ENCODE measurements at places on chromosomes 4 and X. TPM values are rescaled to one million over a fixed set of nuclear protein-coding genes. Genes with fewer than 3 reads are reported as not detected.

- DNase-seq, result no peak
- H3K4me3 ChIP-seq, result no peak overlapping the region
- H3K27ac ChIP-seq, result no peak overlapping the region
These were observed 156.1 kb downstream of the GRXCR1 start for GRCh38 chr4:43048570-43048969.

GRCh38 chr4:147799986-147800555, 68.2 kb downstream of the ARHGAP10 start:
- peaks cover 4% of the 10 kb centered on the region for H3K27me3 ChIP-seq
- no peak overlapping the region for H3K4me3 ChIP-seq
- H3K27ac ChIP-seq, result no peak overlapping the region
- no peaks in the 10 kb centered on the region for H3K36me3 ChIP-seq
- DNase-seq, result no peak
- peaks cover 12% of the 10 kb centered on the region for H3K4me1 ChIP-seq

EGF gene
- 15.0 TPM for total RNA-seq

GRCh38 chr4:41746440-41747229, 1.9 kb downstream of the PHOX2B start:
- no peak for DNase-seq
- peaks cover 12% of the 10 kb centered on the region for H3K36me3 ChIP-seq
- H3K4me3 ChIP-seq, result no peak overlapping the region
- H3K27me3 ChIP-seq, result peaks cover 42% of the 10 kb centered on the region
- no peak overlapping the region for H3K27ac ChIP-seq

DNA sequence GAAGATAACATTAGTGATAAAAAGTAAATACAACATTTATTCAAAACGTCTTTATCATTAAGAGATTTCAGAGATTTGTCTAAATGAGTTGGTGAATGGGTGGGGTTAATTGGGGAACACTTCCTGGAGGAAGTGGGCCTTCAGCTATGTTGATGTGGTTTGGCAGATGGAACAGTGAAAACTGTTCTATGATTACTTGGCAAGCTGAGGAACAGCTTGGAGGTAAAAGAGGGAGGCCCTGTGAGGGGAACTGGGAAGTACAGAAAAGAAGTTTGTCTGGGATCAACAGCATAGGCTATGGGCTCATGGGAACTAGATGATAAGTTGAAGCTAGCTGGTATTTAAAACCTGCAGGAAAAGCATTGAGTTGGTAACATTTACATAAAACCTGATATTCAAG, 26.0 kb downstream of the OCRL start:
- H3K27me3 ChIP-seq, result no peaks in the 10 kb centered on the region
- no peak overlapping the region for H3K4me3 ChIP-seq
- H3K36me3 ChIP-seq, result peaks cover 31% of the 10 kb centered on the region
- peaks cover 3% of the 10 kb centered on the region for H3K4me1 ChIP-seq
- no peak overlapping the region for H3K27ac ChIP-seq

- no peak for DNase-seq
- H3K36me3 ChIP-seq, result peaks cover 23% of the 10 kb centered on the region
- H3K4me1 ChIP-seq, result no peaks in the 10 kb centered on the region
- no peak overlapping the region for H3K4me3 ChIP-seq
- no peaks in the 10 kb centered on the region for H3K27me3 ChIP-seq
These were observed 80.9 kb downstream of the RFC1 start for GRCh38 chr4:39285111-39285795.

SHOX gene
- not detected for total RNA-seq

USP38 gene
- total RNA-seq, result 19.4 TPM

MAGEA9B gene
- not detected for total RNA-seq

ZAR1 gene
- not detected for total RNA-seq

KLB gene
- not detected for total RNA-seq

- H3K4me1 ChIP-seq, result no peaks in the 10 kb centered on the region
- no peak overlapping the region for H3K4me3 ChIP-seq
- peak; percentile 8 for DNase-seq
- H3K36me3 ChIP-seq, result no peaks in the 10 kb centered on the region
These were observed 247.2 kb upstream of the MTMR8 start for GRCh38 chrX:64642482-64642881.

PAGE4 gene
- total RNA-seq, result not detected

DNA sequence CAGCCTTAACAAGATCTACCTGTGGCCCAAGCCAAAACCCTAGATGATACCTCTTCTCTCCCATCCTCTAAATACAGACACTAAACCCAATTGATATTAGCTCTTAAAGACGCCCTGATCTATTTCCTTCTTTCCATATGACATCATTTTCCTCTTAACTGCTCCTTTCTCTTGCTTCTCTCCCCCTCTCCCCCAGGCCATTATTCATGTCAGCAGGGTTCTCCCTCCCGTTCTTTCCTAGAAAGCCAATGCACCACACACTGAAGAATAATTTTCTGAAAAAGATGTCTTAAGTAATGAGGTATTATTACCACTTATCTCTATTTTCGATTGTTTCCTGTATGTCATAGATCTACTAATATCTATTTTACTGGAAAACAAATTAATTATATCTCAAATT, 9.7 kb upstream of the ING2 start:
- H3K4me1 ChIP-seq, result peaks cover 11% of the 10 kb centered on the region
- H3K27me3 ChIP-seq, result peaks cover 2% of the 10 kb centered on the region
- H3K36me3 ChIP-seq, result peaks cover 5% of the 10 kb centered on the region
- H3K4me3 ChIP-seq, result no peak overlapping the region
- no peak overlapping the region for H3K27ac ChIP-seq
- DNase-seq, result no peak

GAGE12J gene
- total RNA-seq, result not detected

GRCh38 chr4:180913750-180914149, 1329.5 kb upstream of the TENM3 start:
- H3K4me1 ChIP-seq, result no peaks in the 10 kb centered on the region
- no peaks in the 10 kb centered on the region for H3K27me3 ChIP-seq
- DNase-seq, result no peak
- no peaks in the 10 kb centered on the region for H3K36me3 ChIP-seq
- no peak overlapping the region for H3K27ac ChIP-seq

DNA sequence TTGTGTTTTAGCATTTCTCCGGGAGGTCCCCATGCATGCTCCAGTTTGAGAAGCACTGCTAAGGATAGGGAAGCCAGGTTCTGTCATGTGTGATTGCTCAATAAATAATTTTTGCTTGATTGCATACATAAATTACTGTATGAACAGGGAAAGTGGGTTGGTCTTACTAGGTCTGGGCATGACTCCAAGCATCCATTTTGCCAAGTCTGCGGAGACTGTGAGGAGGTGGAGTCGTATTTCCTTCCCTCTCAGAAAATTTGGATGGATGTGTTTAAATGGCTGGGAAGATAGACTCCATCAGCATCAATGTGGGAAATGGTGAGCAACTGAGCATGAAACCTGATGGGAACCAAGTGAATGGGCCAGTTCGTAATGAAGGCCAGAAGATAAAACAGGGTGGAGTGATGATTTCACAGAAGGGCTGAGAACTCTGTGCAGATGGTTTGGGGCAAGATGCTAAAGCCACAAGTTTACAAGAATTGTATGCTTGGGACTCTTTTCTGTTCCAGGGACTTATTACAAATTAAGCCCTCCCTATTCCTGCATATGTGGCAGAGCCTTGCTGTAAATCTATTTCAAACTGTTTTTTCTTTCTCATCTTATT, 84.1 kb downstream of the NHS start:
- H3K27me3 ChIP-seq, result no peaks in the 10 kb centered on the region
- no peak overlapping the region for H3K27ac ChIP-seq

- H3K27me3 ChIP-seq, result no peaks in the 10 kb centered on the region
- DNase-seq, result no peak
- H3K36me3 ChIP-seq, result no peaks in the 10 kb centered on the region
- H3K4me1 ChIP-seq, result no peaks in the 10 kb centered on the region
These were observed 1003.6 kb downstream of the FAT4 start for GRCh38 chr4:126318376-126318775.
